NCI-H2029 (cell line): ENCODE measurements at places on chromosomes 1 and 21.

DNA sequence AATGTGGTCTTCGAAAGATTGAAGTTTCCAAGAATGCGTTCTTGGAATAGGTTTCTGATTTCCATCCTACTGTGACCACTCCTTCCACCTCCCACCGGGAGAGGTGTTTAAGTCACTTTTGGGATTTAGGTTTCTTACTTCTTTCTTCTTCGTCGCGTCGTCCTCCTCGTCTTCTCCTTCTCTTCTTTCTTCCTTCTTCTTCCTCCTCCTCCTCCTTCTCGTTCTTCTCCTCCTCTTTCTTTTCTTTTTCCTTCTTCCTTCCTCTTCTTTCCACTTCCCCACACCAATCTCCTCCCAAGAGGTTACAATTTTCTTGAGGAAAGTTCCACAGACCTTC is 2.1 kb downstream of the CACHD1 start:
- DNase-seq: no peak

DNA sequence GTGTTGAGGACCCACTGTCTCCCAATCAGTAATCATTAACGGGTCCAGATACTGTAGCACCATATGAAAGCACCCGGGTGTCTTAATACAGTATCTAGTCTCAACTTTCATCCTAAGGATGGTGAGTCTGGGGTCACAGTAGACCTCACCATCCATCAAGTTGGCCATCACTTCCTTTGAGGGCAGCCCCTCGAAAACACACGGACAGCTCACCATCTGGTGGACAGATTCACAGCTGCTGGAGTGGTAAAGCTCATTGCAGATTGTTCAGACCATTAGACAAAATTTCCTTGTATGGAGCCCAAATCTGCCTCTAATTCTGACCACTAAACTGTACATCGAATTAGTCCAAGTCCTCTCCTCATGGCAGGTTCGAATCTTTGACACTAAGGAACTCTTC is 123.1 kb downstream of the PGBD5 start:
- DNase-seq: no peak

DNA sequence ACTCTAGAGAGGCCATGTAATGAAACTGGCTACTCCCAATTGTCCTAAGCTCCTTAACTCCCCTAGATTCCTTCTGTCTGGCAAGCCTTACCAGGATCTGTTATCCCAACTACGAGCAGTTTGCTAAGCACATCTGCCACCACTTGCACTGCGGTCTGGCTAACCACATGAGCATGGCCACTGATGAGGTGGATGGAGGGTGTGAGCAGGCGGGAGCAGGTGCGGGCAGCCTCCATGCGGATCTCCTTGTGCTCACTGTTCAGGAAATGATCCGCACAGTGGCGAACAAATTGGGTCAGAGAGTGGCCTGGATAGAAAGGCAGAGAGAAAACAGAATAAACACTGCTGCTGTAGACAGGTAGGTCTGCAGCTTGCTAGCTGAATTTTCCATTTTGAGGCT is 24.0 kb downstream of the MTOR start:
- DNase-seq: no peak

DNA sequence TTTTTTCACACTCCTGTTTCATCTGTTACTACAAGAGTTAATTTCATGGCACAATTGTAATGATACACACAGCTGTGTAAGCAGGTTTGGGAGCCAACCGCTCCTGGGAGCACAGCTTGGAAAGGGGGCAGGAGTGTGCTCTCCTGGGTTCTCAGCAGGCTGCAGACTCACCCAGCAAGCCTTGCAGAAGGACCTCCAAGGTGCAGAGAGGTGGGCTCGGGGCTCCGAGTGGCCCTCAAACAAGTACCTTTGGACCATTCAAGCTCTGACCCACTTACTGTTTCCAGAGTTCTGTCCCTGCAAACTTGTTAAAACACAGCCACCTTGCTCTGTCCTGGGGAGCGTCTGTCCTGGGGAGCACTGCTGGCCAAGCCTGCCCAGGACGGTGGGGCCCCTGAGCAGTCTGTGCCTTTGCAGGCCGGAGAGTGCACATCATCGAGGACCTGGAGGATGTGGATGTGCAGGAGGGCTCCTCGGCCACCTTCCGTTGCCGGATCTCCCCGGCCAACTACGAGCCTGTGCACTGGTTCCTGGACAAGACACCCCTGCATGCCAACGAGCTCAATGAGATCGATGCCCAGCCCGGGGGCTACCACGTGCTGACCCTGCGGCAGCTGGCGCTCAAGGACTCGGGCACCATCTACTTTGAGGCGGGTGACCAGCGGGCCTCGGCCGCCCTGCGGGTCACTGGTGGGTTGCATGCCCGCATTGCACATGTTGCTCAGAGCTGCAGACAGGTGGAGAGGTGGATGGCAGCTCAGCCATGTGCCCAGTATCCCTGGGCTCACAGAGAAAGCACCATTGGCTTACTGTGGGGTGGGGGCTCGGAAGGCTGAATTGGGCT is 78.0 kb downstream of the OBSCN start:
- DNase-seq: no peak
